ENCODE measurements at places on chromosomes 11 and 22.
A peak's percentile ranks its signal among the peaks of the same experiment; 100 is the strongest.

DNA sequence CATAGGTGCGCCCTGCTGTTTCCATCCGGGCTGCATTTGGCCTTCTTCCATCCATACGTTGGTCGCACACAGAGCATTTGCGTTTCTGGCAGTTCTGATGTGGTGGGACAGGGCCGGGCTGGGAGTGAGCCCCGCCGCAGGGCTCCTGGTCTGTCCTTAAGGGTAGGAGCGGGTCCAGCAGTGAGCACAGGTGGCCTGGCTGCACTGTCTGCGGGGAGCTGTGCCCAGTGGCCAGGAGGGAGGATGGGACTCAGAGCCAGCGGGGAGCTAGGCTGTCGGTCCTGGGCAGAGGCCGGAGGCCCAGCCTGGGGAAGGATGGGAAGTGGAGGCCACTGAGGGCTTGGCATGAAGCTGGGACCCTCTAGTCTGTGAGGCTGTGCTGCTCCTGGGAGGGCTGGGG is 385.1 kb downstream of the TBC1D22A start:
- DNase-seq: no peak

DNA sequence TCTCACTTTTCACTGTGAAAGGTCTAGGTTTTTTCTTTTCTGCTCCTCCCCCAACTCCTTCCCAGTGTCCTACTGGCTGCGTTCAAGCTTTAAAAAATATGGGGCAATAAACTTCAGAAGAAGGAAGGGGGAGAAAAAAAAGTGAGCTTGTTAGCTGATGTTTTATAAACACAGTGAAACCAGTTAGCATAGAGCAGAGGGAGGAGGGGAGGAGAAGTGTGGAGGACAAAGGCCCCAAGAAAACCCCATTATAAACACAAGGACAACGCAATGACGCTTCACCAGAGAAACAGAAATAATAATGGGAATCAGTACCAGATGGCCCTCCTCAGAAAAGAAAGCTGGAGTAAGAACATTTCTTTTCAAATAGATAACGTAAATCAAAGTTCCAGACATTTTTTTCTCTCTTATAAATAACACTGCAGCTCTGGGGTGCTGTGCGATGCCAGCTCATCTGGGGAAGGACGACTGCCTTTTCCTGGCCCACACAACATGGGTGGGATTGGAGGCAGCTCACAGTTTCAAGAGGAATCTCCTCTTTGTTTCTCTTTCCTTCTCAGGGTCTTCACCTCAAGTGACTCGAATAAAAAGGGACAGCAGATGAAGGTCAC is 235.4 kb upstream of the NARS2 start:
- DNase-seq: no peak

DNA sequence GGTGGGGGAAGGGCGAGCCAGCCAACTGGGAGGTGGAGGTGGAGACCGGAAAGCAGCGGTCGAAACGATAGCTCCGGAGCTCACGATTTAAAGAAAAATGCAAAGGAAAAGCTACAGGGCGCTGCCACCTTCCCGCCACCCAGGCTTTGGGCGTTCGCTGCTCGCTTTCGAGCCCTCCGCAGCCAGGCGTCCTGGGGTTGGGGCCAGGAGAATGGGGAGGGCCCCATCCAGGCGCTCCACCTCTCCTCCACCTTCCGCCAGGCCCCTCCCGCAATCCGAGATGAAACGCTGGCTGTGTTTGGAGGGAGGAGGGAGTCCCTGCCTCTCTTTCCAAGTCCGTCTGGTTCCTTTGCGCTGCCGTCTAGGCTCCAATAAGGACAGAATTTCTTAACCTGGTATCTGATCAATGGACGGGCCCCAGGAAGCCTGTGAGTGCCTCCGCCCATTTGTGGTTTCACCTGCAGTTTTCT is 483 bp upstream of the ABTB2 start:
- DNase-seq: peak; percentile 78

GRCh38 chr11:123316003-123316402 is 114.1 kb upstream of the GRAMD1B start:
- no peak for DNase-seq

- DNase-seq: no peak
These were observed 946.2 kb downstream of the BRD1 start for GRCh38 chr22:48881326-48881980.

GRCh38 chr11:116294630-116295029 is 478.2 kb downstream of the BUD13 start:
- DNase-seq: peak; percentile 75

- no peak for DNase-seq
These were observed 501.1 kb downstream of the BRD1 start for GRCh38 chr22:49326558-49326957.

GRCh38 chr11:92380882-92381281 is 156.3 kb downstream of the FAT3 start:
- DNase-seq: no peak

DNA sequence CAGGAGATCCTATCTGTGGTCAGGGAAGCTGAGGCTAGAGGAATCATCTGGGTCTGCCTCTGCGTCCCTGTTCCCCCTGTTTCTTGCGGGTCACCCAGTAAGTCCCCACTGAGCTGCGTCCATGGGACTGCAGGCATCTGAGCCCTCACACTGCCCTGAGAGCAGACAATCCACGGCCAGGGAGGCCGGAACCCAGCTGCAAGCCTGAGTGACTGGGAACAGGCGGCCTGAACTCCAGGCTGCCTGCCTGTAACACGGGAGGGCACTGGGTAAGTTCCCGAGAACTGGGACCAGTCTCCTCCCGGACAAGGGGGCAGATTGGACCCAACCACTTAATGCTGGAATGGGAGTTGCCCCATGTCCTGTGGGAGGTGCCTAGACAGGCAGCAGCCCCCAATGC is 727.4 kb downstream of the BRD1 start:
- no peak for DNase-seq

DNA sequence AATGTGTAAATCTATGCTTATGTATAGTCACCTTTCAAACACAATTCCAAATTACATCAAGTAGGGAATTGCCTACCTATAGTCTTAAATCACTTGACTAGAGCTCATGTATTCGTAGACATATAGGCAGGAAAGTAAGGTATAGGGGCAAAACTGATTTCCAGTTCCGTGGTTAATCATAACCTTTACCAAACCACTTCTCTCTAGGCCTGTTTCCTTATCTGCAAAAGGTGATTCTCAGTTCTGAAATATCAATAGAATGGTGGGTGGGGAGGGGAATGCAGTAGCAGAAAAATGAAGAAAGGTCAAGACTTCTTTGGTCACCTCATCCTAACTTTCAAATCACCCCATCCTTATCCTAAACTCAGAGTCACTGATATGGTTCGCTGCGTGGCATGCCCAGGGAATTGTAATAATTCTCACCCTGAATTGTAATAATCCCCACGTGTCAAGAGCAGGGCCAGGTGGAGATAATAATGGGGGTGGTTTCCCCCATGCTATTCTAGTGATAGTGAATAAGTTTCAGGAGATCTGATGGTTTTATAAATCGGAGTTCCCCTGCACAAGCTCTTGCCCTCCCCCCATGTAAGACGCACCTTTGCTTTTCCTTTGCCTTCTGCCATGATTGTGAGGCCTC is 1.9 kb upstream of the ANO5 start:
- DNase-seq: no peak

DNA sequence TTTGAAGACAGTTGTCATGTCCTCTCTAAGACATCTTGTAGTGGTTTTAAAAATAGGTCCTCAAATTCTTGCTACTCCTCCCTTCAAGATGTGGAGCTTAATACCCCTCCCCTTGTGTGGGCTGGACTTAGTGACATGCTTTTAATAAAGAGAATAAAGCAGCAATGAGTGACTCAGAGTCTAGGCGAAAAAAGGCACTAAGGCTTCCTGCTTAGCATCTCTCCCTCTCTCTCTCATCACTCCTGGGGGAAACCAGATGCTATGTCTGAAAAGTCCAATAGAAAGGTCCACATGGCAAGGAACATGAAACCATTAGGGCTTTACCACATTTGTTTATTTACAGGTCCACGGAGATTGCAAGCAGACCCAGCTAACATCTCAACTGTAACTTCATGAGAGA is 11.7 kb downstream of the SERGEF start:
- no peak for DNase-seq

GRCh38 chr11:120601536-120601935 is 90.0 kb downstream of the GRIK4 start:
- DNase-seq: no peak

DNA sequence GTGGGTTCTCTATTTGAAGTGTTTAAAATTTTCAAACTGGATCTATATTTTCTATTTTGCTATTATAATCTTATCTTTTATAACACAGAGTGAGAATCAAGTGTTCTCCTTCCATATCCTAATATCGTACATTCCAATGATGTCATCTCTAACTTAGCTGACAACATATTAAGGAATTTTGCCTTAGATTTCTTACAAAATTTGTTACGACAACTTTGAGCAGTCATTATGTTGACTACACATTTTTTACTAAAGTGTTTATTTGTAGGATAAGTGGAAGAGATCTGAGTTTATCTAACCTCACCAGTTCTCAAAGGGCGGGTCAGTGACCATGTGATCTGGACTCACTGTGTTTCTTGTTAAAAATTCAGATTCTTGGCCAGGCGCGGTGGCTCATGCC is 12.7 kb downstream of the BTG4 start:
- DNase-seq: no peak

DNA sequence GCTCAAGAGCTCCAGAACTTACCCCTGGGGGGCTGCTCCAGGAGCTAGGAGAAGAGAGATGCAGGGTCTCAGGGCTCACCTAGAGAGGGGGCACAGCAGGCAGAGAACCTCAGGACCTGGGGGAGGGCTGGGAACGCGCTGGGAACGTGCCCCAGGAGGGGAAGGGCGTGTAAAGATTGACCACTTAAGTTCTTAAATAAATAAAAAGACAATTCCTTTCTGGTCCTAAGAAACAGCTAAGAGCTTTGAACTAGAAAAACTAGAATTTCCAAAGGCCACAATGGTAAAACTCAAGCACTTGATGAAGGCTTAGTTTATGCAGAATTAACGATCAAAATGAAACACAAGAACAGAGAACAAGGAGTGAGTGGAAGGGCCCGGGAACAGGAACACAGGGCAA is 89.1 kb downstream of the CELSR1 start:
- no peak for DNase-seq

GRCh38 chr11:36060926-36061325 is 117.1 kb downstream of the LDLRAD3 start:
- no peak for DNase-seq

- DNase-seq: no peak
These were observed 147.0 kb upstream of the NECTIN1 start for GRCh38 chr11:119875841-119876600.

- no peak for DNase-seq
These were observed 53.5 kb upstream of the LMO1 start for GRCh38 chr11:8317159-8317558.

DNA sequence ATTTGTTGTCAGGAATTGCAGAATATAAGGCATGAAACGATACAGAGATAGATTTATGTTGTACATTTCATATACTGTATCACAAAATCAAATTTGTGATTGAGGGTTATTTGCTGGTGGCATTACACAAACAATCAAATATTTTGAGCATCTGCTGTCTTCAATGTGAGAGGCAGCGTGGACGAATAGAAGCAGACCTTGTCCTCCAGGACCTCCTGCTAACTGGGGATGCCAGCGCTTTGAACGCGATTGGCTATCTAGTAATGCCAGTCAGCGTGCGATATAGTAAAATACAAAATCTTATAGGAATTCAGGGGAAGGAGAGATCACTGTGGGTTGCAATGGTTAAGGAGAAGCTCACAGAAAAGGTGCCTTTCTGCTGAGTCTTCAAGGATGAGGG is 631 bp upstream of the SNX19 start:
- no peak for DNase-seq

GRCh38 chr22:20532256-20532993 is 25.0 kb downstream of the MED15 start:
- no peak for DNase-seq

- DNase-seq: no peak
These were observed 9.4 kb downstream of the IGF2 start for GRCh38 chr11:2129699-2130366.

DNA sequence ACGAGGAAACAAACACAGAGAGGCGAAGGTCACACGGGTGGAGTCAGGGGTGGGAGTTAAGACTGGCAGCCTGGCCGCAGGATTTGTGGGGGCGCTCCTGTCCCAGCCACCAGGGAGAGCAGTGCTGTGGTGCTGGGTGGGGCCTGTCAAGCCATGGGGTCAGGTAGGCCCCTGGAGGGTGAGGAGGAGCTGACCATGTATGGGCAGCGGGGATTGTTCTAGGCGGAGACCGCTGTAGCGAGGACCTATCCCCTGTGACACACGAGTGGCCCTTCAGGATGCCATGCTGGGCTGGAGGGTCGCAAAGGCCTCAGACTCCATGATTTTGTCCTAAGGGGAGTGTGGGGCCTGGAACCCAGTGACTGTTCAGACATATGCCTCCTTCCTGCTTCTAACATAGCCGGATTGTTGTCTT is 1.6 kb upstream of the RPS19BP1 start:
- DNase-seq: no peak

DNA sequence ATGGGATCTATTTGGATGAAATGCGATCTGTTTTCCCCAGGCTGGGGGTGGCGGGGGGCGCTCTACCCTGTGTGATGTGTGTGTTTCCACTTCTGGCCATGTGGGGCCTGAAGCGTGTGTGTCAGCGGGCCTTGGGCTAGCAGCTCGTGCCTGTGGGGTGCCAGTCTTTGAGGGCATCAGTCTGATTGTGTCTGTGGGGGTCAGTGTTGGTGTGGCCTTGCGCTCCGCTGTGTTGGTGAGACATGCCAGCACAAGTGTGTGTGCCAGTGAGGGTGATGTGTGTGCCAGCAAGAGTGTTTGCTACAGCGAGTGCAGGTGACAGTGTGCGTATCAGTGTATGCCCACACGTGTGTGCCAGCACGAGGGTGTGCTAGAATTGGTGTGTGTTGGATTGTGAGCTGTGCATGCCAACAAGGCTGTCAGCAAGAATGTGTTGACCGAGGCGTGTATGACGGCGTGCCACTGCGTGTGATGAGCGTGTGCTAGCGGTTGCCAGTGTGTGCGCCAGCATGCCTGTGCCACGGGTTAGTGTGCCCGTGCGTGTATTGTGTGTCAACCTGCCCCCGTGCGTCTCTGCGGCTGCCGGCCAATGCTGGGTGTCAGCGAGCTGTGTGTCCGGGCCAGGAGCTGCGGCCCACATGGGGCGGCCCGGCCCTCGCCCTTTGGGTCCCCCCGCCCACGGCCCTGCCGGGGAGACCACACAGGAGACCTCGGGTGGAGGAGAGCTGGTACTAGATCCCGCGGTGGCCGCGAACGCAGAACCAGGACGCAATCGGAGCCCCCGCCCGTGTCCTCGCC is 519 bp downstream of the ARRB1 start:
- peak; percentile 44 for DNase-seq

DNA sequence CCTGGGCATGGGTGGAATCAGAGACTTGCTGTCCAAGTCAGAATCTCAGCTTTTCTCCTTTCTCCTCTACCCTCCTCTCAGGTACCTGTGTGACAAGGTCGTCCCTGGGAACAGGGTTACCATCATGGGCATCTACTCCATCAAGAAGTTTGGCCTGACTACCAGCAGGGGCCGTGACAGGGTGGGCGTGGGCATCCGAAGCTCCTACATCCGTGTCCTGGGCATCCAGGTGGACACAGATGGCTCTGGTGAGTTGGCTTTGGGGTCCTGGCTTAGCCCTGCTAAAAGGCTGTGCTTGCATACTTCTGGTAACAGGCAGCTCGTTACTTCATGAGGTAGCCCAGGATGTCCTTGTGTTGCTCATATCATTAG is 10.7 kb downstream of the MCM5 start:
- DNase-seq: no peak
